Hematopoietic multipotent progenitor cell treated with erythropoietin and hydrocortisone succinate and interleukin-3 and kit ligand, for 6 days (in vitro differentiated cells): ENCODE measurements at places on chromosomes 4 and X.

- peak; percentile 81 for DNase-seq
These were observed 9.7 kb upstream of the PLAC8 start for GRCh38 chr4:83124111-83124780.

DNA sequence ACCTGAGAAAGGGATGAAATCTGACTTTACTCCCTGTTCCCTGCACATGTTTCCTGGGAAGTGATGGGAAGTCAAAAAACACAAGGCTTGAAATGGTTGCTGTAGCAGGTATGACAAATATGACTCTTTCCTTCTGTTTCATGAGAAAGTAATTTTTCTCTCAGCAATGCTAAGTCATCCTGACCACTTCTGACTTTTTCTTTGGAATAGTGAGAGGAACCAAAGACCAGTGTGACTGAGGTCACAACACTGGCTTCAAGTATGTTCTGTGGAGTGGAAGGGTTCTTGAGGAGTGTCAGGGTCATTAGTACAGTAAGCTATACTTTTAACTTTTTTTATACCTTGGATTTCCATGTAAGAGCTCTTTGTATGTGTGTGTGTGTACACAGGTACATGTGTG lies 225.3 kb downstream of the PPP3CA start:
- no peak for DNase-seq

DNA sequence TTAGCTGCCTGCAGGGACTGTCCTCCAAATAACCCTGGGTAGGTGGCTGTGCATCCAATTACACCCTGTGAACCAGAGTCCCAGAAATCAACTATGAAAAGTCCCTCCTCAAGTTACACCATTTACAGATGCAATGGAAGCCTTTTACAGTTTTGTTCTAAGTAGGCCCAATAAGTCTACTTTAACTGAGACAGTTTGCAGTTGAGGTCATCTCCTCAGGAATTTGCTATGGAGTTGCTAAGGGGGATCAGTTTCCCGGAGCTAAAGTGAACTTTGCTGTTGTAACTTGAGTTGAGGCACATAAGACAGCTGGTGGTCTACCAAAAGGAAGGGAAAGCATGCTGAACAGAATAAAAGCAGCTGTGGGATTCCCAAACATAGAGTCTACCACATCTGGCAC lies 121.6 kb upstream of the STK26 start:
- DNase-seq: no peak

DNA sequence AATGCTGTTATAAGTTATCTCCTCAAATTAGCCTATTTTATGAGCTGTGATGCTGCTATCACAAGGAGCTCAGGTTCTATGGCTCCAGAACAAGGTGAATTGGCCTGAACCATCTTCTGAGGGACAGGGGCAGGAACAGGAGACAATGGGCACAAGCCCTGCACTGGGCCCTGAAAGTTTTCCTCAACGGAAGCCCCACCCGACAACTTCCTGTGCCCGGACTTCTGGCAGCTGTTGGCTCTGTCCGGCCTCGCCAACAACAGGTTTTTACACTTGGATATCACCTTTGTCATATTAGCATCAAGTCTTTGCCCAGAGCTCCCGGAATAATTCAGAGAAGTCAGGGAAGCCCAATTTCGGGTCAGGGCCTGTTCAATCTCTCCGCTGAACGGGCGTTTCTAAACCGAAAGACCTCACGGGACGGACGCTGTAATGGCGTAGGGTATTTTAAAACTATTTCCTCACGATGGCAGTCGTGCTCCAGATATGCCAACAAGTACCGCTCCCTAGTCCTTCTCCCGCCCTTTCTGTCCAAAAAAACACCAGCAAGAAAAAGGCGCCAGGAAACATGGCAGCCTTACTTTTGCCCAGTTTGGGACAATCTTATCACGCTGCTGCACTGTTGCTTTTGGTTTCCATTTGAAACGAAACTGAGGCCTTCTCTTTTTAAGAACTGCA lies 201.0 kb upstream of the STK26 start:
- DNase-seq: no peak

GRCh38 chr4:183831683-183832082 lies 73.4 kb upstream of the STOX2 start:
- peak; percentile 30 for DNase-seq

DNA sequence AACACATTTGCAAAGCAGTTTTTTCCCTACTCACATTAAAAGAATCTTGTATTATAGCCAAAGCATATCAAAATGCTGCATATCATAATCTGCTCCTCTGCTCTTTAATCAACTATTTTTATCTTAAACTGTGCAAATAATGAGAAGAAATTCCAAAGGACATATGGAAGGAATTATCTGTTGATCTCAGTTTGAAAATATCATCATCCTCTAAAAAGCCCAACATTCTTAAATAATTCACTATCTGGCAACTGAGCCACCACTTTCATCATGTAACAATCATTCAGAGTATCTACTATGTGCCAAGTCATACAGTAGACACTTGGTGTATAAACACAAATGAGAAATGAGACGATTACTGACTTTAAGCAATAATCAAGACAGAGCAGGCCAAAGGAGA lies 63.0 kb downstream of the PRSS12 start:
- no peak for DNase-seq

DNA sequence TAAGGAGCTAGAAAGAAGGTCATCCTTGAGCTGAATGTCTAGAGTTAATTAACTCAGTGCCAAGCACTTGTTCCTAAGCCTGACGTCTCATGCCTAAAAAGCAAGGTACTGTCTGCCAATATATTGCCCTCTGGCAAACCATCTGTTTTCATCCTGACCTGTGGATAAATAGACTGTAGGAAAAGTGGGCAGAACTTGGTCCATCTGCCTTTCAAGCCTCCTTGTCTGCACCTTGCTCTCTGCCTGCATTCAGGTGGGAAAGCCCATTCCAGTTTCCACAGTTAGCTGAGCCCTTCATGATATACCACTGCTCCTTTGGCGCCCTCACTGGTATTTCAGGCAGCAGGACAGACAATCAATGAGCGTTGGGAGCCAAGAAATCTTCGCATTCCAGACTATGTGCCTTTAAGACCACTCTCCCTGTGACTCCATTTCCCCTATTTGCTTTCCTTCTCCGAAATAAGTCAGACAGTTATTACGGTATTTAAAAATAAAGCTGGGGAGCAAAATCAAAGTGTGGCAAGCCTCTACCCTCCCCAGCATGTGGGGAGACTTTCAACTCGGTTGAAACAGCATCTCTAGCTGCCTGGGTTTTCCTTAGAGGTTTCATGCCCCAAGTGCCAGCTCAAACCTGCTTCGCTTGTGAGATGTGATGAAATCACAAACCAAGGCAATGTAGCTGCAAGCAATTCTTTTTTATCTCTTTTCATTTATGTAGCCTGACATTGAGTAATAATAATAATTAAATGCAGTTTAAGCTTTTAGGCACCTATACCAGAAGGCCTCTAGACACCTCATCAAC lies 2.5 kb upstream of the CCDC149 start:
- no peak for DNase-seq

DNA sequence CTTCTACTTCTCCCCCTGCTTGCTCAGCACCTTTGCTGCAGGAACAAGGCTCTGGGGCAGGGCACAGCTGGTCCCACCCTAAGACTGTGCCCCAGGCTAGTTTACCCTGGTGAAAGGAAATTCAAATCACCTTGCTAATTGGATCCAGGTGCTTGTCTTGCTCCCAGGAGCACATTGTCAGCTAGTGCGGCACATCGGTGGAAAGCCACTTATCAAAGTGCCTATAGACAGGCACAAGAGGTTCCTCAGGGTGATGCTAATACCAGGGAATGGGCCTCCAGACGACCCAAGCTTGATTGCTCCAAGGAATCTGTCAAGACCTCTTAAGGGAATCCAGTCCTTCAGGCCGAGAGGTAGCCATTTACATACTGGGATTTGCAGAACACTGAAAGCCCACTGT lies 64.5 kb upstream of the PRPS1 start:
- DNase-seq: no peak

DNA sequence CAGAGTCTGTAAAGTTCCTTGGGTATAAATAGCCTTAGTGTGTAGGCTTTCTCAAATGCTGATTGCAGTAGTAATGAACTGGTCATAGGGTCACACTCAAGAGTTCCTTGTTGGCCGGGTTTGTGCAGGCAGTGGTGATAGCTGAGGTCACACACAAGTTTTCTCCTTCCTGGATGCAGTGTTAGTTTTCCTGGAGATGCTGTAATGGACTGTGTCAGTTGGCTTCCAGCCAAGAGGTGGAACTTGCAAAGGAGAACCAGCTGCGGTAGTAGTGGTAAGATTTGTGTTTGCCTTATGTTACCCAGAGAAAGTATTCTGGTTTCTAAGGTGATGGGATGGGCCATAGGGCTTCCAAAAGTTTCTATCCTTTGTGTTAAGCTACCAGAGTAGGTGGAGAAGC lies 409.8 kb upstream of the FRG1 start:
- DNase-seq: no peak

GRCh38 chrX:150833454-150834056 lies 64.9 kb downstream of the CD99L2 start:
- DNase-seq: no peak

- DNase-seq: no peak
These were observed 48.3 kb downstream of the USP9X start for GRCh38 chrX:41133551-41133950.

DNA sequence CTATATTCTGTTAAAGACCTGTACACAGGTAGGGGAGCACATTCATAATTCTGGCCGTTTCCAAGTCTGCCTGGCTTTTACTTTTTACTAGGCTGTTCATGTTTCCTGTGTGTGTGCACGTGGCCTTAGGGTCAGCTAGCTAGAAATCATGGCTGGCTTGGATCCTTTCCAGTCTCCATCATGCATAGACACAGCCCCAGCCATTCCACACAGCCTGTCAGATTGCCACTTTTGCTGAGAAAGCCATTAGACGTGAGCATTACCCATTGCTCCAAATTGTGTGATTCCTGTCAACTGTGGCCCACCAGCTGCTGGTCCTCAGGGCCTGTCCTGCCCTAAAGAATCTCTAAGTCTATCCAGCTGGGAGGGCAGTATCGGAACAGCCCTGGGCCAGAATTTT lies 11.4 kb upstream of the SORCS2 start:
- no peak for DNase-seq

GRCh38 chr4:78880874-78881492 lies 58.3 kb downstream of the PAQR3 start:
- peak; percentile 42 for DNase-seq

- no peak for DNase-seq
These were observed 217.8 kb downstream of the MID1IP1 start for GRCh38 chrX:39019056-39019455.

DNA sequence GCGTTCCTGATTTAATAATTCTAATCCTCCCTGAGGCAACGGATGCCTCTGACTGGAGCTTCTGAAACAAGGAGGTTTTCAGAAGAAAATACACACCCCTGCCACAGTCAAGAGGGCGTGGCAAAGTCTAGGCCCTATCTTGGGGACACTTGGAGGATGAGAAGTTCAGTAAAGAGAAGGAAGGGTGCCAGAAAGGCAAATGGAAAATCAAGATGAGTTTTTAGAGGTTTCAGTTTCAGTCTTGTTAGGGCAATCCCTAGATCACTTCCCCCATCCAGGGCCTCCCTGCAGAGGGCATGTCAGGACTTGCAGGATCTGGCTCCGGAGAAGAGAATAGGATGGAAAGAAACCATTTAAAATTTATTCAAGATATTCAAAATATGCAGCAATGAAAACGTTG lies 28.5 kb upstream of the FGF2 start:
- peak; percentile 88 for DNase-seq

GRCh38 chr4:119833611-119834010 lies 205.0 kb upstream of the PDE5A start:
- DNase-seq: no peak

DNA sequence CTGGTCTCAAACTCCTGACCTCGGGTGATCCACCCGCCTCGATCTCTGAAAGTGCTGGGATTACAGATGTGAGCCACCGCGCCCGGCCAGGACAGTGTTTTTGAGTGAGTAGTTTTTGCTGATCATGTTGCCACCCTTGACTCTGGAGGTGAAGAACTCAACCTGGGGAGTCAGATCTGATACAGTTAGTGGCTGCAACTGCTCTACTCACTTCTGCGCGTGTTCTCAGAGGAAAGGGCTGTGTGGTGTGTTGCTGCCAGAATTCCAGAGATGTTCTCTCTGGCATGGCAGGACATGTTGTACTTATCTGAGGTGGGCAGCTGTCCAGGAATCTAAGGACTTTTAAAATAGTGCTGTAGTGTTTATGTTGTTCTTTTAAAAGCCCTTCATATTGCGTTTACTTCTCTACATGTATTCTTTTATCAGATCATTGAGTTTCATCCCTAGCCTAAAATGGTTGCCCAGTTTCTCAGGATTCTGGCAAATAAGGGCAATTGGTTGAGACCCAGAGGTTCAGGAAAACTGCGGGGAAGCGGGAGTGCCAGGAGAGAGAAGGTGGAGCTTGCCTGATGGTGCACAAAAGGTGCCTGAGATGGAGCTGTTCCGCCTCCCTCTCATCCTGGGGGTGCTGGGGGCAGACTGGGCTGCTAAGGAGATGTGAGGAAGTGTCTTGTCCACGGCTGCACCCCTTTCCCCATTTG lies 97.7 kb downstream of the ARHGAP10 start:
- DNase-seq: no peak

DNA sequence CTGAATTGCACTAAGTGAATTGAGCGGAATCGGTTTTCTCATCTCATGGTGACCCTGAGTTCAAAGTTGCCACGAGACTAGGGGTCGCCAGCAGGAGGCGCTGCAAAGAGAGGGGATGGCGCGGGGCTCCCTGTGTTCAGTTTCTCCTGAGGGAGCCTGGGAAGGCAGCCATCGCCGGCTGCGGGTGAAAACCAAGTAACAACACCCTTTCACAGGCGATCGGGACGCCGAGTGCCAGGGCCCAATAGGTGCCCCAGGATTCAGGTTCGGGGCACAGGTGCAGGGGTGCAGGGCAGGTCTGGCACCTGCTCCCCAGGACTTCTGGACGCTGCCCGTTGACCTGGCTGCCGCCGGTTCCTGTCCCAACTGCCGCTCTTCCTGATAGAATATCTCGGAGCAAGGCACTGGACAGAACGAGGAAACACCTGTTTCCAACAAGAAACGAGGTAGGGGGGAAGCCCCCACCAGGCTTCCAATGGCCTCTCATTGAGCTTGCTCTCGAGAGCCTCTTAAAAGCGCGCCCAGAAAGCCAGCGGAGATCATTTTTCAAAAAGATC lies 1.1 kb upstream of the FGF16 start:
- DNase-seq: peak; percentile 19

GRCh38 chrX:29666366-29666765 lies 549.0 kb upstream of the MAGEB2 start:
- no peak for DNase-seq

DNA sequence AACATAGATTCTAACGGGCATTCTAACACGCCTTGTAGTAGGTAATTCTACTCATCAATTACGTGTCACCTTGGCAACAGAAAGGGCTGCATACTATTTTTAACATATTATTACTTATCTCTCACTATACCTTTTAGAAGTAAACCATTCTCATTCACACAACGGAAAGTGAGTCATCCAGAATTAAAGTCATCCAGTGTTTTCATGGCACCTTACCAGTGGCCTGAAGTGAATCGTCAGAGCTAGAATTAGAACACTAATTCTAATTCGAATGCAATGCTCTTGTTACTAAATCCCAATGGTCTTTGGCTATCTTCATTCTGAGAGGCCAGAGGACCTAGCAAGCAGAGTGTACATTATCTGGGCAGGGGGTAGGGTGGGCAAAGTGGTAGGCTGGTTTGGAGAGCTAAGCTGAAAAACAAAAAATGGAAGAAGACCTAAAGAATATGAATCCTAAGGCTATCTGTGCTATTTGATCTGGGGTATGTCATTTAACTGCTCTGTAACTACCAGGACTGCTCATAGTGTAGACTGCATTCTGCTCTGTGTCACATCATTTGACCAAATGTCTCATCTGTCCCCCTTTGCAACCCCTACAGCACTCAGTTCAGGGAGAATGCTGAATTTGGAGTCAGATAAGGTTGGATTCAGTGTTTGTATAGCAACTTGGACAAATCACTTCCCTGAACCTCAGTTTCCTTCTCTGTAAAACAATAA lies 96.5 kb downstream of the HDAC8 start:
- DNase-seq: no peak

GRCh38 chr4:74794382-74795010 lies at the start of gene BTC:
Gene BTC (minus strand): TSS chr4:74794523. CDS start chr4:74794325, 198 bp downstream.
- DNase-seq: peak; percentile 50
